ENCODE measurements at places on chromosomes 5 and 9.

DNA sequence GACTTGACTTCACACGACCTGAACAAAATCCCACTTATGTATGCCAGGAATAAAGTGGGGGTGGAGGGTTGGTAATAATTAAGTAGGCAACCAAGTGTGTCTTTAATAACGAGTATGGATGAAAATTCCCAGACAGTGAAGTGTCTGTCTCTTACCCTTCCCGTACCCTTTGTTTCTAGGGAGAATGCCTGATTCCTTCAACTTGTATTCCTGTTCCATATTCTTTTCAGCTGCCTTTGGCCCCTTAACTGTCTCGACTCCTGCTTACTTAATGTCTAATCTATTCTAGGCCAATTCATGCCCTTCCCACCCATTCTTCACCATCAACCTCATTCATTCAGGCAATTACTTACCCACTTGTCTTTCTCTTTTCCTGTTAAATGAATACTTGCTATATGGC, 380.5 kb downstream of the RAB3C start:
- DNase-seq, result no peak

GRCh38 chr5:17289681-17290539, 72.5 kb downstream of the BASP1 start:
- DNase-seq, result no peak

DNA sequence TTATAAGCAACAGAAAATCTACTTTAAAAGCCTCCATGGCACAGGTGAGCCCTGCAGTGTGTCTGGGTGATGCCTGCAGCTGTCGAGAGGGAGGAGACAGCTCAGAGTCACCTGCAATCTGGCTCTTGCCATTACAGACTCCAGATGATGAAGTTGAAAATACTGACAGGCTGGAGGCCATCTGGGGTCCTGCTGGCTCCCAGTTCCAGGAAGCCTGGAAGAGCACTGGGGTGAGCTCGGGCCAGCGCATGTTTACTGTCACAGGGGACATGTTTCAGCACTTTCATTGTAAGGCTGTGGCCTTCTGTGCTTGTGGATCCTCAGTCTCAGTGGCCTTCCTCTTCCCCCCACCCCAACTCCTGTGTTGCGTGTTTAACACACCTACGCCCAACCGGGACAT, 28.4 kb downstream of the CEL start:
- no peak for DNase-seq

DNA sequence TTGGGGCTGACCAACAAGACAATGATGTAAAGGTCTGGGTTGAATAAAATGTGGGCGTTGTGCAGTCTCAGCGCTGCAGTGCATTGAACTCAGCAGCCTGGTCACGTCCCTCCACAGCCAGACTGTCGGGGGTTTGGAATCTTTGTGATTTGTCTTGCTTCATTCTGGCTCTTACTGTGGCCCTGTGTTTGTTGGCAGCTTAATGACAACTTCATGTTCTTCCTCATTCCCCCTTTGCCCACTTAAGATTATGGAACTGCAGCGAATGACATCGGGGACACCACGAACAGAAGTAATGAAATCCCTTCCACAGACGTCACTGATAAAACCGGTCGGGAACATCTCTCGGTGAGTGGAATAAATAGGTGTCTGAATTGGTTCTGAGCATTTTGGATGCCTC, 75.2 kb downstream of the NTRK2 start:
- DNase-seq, result no peak

DNA sequence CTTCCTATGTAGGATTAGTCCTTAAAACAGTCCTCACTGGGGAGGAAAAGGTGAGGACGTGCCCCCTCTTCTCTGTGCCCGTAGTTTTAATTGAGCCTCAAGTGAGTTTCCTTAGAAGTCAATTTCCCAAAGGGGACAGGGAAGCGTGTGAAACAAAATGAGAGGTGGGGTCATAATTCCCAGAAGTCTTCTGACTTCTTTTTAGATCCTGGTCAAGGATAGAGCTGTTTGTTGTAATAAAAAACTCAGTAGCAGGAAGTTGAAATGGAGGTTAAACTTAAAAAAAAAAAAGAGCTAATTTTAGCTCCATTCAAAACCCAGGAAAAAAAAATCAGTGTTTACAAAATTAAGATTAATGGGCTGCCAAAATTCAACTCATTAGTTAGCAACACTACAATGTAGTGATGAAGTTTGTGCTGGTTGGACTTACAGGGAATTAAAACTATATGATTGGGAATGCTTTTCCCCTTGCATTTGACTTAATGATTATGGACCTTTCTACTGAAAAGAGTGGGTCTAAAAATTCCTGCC, 158.3 kb upstream of the MEF2C start:
- no peak for DNase-seq

DNA sequence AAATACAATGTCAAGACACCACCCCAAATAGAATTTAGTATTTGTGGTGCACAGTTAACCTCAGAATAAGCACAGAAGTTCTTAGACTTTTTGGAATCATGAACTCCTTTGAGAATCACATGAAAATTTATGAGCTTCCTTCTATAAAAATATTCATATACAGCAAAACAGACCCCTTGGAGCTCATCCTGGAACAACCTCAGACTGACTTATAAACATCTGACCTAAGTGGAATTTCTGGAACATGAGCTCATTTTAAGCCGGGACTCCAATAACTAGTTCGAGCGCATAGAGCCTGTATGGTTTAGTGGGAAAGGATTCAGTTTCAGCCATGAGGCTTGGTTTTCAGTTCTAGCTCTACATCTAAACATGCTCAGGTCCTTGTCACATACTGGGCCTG, 192.3 kb downstream of the DEPDC1B start:
- DNase-seq, result no peak

DNA sequence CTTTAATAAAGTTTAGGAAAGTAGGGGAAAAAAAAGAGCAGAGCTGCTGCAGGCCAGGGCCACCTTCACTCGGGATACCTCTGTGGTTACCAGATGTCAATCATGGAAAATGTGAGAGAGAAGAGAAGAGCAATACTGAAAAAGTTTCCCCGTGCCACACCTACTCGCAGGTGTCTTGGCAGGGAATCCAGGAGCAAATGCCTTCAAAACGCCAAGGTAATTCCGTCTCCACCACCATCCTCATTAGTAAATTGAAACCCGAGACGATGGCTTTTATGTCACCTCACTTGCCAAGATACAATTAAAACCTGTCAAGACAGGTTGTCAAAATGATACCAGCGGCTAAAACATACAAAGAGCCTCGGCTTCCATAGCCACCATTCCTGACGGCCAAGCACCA, 49.7 kb downstream of the FAM81B start:
- DNase-seq, result no peak

DNA sequence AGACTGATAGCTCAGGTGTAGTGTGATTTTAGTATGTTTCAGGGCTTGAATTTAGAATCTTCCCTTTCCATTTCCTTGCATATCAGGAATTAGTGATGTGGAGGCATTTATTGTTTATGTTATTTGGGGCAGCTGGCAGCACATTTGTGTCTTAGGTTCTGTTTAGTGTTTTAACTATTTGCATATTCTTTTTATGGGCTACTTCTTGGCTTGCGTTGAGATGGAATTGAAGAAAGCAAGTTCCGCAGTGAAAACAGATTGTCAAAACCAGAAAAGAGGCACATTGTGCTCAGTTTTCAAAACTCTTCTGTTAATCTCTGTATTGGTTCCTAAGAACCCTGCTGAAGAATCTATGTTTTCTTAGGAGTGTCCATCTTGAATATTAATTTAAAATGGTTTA, 80.3 kb downstream of the ZSWIM6 start:
- no peak for DNase-seq

DNA sequence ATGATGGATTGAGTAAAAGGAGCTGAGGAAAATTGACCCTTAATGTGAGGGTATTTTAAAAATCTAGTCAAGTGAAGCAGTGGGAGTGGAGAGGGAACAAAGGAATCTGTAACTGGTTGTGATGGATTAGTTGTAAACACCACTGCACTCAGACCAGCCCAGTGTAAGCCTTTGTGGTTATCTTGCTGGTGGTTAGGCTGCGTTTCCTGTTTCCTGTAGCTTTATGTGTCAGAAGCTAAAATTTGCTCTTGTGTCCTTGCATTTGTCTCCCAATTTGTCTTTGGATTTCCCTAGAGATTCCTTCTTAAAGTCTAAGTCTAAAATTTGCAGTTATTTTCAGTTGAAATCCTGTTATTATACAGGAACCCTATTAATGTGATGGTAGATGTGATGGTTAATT, 6.3 kb downstream of the IFNA21 start:
- DNase-seq, result no peak

DNA sequence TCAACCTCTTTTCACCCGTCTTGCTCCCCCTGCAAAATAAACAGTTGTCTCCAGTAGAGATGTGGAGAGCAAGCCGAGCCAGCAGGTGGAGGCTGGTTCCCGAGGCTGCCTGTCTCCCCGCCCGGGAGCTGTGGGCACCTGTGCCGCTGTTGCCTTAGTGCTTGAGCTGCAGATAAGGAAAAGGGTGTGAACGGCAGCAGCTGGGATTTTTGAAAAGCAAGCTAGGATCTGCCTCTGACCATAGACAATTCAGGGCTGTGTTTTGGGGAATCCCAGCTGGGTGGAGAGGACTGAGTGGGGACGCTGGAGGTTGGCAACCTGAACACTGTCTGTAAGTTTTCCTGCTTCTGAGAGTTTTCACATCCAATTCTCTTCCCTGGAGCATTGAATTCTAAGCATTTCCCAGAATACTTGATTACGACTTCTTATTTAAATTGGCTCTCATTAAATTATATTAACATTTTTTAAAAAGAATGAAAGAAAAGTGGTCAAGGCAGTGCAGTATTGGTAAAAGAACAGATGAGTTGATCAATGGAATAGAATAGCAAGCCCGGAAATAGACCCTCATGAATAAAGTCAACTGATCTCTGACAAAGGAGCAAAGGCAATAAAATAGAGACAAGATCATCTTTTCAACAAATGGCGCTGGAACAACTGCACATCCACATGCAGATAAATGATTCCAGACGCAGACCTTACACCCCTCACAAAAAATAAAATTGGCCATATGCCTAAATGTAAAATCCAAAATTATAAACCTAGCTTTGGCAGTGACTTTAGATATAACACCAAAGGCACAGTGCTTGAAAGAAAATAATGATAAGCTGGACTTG, 9.7 kb downstream of the WNK2 start:
- DNase-seq, result no peak

GRCh38 chr9:105236261-105236660, 8.2 kb upstream of the SLC44A1 start:
- no peak for DNase-seq

GRCh38 chr5:101643794-101644193, 652.3 kb downstream of the SLCO4C1 start:
- no peak for DNase-seq

DNA sequence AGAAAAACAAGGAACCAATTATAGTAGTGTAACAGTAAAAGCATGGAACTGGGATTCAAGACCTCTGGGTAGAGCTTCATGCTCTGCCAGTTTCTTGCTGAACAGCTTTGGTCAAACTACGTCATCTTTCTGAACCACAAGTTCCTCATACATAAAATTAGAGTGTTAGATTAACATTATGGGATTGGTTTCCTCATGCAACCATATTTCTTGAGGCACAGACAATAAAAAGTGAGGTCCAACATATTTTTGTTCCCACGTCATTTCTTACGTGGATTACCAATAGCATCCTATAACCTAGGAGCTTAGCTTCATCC, 354.8 kb downstream of the TMEM232 start:
- DNase-seq, result no peak

GRCh38 chr9:93205045-93205768, 21.3 kb downstream of the WNK2 start:
- DNase-seq, result no peak

- DNase-seq, result no peak
These were observed 115.2 kb downstream of the TMC1 start for GRCh38 chr9:72636621-72637020.

DNA sequence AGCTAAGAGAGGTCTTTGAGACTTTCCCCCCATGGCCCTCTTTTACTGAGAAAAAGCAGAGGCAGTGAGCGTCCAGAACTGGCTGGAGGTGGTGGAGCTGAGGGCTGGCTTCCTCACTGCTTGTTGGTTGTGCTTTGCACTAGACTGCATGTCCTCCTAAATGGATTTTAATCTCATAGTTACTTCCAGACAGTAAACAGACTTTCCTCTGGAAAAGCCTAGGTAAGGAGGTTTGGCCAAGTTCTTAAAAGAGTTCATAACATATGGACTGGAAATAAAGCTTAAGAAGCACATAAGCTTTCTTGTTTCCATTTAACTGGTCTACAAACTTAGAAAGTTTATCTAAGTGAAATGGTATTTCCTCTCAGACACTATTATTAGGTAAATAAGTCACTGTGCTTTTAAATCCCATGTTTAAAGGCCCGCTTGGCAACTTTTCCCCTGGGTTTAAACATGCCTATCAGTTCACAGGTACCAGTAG, 2.0 kb downstream of the ASPN start:
- no peak for DNase-seq

DNA sequence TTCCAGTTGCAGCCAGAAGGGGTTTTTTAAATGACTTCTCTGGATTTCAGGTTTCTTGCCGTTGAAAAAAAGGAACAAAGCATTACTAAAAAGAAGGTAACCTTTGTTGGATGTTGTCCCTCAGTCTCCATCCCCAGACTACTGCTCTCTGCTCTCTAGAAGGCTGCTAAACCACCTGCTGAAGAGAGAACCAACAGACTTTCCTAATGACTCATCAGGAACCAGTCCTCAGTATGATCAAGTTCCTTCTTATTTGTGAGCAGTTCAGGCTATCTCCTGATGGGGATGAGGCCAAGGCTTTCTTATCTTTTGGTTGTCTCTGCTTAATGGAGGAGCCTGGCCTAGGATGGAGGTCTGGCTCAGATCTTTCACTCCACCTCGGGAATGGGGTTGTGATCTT, 4.1 kb downstream of the KIF4B start:
- no peak for DNase-seq

DNA sequence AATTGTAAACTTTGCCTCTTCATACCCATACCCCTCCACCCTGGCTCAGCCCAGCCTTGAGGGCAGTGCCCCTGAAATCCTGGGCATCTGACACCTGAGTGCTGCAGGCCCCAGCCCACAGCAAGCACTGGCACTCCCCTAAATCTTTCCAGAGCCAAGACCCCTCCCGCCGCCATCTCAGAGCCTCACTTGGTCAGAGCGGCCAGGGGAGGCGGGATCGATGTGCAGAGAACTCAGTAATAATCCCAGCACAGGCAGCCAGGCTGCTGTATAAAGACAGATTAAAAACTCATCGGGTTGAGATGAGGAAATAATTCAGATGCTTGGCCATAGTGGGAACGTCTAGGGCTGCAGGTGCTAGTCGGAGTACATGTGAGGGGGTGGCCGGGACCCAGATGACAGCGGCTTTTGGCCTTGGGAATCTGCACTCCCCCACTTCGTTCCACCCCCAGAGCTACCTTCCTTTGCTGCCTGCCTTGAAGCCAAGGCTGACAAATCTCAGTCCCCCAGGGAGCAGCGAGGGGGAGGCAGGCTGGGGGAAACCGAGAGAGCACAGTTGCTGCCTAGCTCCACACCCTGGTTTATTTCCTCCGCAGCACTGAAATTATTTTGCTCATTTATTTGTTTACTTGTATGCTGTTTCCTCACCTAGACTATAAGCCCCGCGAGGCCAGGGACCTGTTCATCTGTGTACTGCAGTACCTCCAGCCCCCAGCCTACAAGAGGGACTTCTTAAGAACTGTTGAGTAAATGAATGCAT, 19.5 kb upstream of the ARAP3 start:
- DNase-seq, result no peak

DNA sequence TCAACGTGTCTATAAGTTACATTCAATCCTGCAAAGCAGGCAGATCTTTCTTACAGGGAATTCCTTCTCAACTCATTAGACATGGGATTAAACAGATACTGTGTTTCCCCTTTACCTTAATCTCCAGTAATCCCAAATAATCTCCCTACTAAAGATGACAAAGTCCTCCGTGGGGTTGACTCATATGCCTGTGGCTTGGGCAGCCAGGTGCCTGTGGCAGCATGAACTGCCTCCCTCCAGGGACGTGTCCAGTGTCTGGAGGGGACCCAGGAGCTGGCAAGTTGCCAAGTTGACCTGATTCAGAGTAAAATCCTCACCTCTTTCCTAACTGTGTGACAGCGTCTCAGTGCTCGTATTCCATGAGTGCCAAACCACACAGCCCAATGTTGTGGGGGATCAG, 94.6 kb upstream of the PTCH1 start:
- DNase-seq, result no peak

Measured in activated gamma-delta T cell (primary cell).